ENCODE measurements at places on chromosomes 5 and 9.

DNA sequence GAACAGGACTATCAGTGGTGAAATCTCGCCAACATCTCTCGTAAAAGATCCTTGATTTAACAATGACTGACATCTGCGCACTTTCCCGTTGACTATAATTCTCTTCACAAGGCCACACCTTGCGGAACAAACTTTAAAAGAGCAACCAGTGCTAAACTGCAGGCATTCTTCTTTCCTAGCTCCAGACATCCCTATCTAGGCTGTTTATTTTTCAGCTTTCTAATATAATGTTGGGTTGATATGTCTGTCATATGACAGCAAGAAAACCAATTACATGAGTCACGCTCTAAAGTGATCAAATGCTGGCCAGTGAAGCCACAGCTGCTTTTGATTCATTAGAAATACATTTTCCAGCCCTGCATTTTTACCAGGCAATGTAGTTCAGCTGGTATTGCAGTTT, 162.5 kb downstream of the ELAVL2 start:
- no peak for DNase-seq

DNA sequence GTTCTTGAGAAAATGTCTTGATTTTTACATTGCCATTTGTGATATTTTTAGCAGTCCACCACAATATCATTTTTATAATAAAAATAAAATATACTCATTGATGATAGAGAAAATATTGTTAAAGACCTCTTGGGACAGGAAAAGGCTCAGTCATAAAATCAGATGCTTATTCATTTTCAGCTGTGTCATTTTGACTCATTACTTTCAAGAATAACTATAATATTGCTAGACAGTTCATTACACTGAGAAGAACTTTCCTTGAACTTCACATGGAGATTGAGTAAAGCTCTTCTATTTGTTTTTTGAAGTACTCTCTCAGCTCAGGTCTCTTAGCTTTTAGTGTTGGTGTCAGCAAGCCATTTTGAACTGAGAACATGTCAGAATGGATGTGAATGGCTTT, 8.5 kb upstream of the MEIKIN start:
- no peak for DNase-seq

DNA sequence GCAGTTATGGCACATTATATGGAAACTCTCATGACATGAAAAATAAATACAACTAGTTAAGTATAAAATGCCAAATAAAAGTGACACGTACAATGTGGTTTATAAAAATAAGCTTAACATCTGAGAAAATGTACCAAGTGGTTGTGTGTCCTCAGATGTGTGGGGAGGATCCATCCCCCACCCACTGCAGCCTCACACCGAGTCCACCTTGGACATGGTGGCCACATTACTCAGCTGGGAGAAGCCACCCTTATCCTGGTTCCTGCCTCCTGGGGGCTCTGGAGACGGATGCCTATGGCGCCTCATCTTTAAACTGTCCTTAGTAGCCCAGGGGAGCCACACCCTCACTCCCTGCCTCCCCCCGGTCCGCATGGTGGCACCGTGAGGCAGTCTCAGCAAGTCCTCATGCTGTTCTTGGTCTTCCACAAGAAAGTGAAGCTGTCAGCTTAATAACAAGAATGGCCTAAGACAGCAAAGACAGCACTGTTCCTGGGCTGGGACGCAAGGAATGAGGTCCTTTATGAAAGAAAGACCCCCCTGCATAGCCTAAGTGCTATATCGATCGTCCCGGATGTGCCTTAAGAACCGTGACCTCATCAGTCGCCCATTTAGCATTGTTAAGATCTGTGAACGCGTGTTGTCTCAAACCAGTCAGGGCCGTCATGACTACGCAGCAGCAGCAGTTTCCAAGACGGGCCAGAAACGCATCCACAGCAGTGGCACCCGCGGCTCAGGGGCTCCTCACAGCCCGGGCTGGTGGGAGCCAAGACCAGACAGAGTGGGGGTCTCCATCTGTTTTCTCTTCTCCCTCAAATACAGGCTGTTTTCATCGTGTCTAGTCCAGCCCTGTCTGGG, 56.4 kb downstream of the IPPK start:
- DNase-seq = no peak

DNA sequence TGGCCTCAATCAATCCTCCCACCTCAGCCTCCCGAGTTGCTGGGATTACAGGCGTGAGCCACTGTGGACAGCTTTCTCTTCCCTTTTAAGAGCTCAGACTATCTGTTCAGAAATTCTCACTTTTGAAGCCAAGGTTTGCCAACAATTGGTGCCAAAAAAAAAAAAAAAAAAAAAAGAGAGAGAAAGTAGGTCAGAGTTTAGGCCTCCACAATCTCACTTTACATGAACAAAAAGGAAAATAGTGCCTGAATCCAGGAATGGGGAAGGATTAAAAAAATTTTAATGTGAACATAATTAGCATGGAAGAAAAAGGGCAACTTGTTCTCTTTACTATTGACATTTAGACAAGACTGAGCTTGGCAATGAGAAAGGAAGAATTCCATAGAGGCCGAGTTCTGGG, 94.1 kb downstream of the NSG2 start:
- DNase-seq = no peak

DNA sequence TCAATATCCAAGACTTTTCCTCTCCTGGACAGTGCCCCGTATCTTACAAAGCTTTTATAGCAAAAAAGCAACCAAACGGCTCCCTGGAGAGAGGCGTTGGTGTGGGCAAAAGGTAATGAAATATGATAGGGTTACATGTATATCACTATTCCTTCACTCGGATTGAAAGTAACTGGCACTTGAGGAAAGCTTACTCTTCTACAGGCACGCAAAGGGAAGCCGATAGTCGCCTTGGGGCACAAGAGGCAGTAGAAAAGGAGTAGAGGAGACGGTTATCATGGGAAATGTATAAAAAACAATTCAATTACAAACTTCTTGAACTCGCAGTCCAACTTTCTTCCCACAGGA, 1.1 kb downstream of the DIAPH1 start:
- DNase-seq = no peak

DNA sequence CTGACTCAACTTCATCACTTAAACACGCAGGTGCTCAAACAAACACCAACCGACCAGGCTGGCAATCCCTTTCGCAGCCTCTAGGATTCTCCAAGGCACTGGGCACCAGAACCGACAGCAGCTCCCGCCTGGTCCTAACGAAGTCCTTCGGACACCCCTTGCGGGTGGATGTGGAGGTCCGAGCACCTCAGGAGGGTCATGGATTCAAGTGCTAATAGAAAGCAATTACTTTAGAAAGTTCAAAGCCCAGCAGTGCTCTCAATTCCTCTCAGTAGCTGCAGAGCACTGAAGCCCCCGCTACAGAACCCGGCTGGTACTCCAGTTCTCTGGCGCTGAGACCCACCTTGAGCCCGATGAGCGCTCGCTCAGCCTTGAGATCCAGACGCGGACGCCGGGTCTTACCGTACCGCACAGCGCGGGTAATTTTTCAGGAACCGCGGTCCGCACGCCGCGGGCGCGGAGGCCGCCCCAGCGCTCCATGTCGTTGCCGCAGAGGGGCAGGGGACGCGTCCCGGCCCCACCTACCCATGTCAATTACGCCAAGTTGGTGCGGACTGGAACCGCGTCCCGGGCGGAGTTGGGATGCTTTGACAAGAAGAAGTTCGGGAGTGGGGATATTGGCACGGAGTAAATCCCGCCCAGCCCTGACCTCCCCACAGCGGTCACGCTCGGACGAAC, 638 bp downstream of the MARCHF3 start:
- no peak for DNase-seq

GRCh38 chr5:112417931-112418658, 982 bp downstream of the EPB41L4A start:
- DNase-seq = no peak

GRCh38 chr9:74742792-74743730, 144.7 kb downstream of the TRPM6 start:
- peak; percentile 38 for DNase-seq

DNA sequence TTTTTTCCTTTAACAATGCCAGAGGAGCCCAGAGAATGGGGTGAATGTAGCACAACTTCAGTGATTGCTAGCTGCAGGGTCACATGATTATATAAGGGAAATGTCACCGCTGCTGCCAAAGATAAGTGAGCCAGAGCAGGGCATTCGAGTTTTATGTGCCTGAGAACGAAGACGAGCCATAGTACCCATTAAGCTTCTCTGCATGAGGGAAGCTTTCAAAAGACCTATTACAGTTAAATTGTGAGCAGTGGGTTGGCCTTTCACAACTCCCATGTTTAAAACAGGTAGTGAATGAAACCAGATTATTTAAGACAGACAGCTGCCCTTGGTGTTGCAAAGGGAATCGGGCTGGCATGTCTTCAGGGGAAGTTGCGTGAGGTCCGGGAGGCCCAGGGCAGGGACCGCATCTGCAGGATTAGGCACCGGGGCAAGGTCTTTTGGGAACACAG, 82.4 kb upstream of the TNFAIP8 start:
- no peak for DNase-seq

DNA sequence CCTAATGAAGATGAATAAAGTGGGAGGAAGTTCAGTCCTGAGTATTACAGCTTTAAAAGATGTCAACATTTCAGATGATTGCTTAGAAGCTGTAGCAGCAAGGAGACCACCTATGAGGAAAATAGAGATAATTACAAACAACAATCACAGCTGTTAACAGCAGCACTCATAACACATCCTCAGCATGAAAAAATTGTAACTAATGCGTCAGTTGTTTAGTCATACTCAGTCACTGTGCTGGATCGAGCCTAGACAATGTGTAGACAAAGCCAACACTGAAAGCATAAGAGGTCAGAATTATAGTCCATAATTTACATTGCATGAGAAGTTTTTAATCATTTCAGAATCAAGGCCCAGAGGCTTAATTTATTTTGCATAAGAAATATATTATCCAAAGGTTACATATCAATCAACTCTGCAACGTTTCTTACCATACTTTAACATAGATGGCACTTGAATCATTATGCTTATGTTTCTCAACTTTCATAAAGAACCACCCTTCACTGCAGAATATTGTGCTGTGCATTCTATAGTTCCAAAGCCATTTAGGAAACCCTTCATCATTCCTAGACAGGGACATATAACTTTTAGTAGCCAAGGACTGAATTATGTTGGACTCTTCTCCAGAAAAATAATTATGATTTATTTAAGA, 60.2 kb upstream of the HAPLN1 start:
- DNase-seq = no peak

GRCh38 chr9:130041648-130042405, 1.2 kb downstream of the FNBP1 start:
- DNase-seq = no peak

DNA sequence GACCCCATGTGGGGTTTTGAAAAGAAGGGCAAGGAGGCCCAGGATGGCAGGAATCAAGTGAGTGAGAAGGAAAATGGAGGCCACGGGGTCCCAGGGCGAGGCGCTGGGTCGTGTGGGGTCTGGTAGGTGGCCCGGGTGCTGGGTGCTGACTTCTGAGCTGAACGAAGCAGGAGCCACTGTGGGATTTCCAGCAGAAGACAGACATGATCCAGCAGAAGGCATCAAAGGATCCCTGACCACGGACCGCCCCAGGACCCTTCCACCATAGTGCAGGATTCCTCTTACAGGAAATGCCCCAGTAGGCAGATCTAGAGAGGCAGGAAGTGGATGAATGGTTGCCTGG, 106.7 kb downstream of the ADAMTS2 start:
- no peak for DNase-seq

GRCh38 chr9:131960851-131961495, 118.7 kb downstream of the MED27 start:
- peak; percentile 83 for DNase-seq

DNA sequence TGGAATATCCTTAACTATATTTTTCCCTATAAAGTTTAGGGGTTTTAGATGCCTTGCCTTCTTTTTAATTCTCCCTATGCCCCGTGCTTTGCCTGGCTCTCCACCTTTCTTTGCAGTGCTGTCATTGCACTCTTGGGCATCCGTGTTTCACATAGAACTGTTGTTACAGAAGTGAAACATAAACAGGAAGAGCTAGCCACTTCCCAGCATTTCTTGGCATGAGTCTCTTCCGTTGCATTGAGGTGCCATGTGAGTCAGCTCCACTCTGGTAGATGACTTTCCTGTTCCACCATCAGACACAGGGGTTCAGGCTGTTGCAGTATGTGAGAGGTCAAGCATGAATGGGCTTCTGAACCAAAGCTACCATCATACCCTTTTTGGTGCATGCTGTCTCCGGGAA, 73.4 kb downstream of the ANGPTL2 start:
- DNase-seq = peak; percentile 49

GRCh38 chr9:101498323-101498722, 35.3 kb upstream of the RNF20 start:
- DNase-seq = no peak

- DNase-seq = no peak
These were observed 77.0 kb downstream of the GALNT10 start for GRCh38 chr5:154267516-154267915.

GRCh38 chr5:158022393-158022792, 163.4 kb upstream of the CLINT1 start:
- DNase-seq = no peak

DNA sequence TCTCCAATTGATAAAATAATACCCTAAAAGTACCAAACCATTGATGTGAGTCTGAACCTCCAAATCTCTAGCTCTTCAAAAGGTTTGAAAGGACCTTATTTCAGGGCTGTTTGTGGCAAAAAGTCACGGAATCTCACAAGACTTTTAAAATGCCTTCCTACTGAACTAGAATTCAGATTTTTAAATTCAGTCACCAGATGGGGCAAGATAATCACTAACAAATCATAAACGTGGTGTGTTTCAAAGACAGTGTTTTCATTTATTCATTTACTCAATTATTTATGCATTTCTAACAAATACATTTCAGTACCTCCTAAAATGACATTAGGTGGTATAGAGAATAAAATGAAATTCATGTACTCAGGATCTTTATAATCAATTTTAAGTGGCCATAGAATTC, 68.2 kb upstream of the SMC2 start:
- DNase-seq = no peak

- no peak for DNase-seq
These were observed 673.4 kb downstream of the DTWD2 start for GRCh38 chr5:118314931-118315330.

- no peak for DNase-seq
These were observed 84.9 kb upstream of the ANKRD55 start for GRCh38 chr5:56317923-56318561.

GRCh38 chr9:1804128-1804865, 210.8 kb upstream of the SMARCA2 start:
- DNase-seq = no peak

- no peak for DNase-seq
These were observed 181.7 kb downstream of the MTRR start for GRCh38 chr5:8050616-8051175.

GRCh38 chr5:130488252-130488651, 584.0 kb downstream of the CHSY3 start:
- no peak for DNase-seq

DNA sequence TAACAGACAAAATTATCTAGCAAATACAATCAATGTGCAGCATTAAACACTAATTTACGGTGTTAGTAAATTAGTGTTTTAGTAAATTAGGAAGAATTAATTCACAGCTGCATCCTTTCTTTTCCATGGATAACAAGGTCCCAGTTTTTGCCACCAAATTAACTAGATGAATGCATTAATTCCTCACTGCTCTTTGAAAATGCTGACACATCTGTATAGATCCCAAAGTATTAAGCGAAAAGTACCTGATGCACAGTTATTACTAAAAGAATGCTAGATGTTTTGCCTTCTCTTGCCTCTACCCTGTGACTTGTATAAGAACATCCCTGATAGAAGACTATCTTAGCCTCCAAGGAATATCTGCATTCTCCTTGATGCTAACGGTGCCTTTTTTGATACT, 612.7 kb upstream of the DMAC1 start:
- no peak for DNase-seq
